ENCODE measurements at places on chromosomes 12 and 14.

GRCh38 chr12:39043424-39043822 is 138.0 kb upstream of the CPNE8 start:
- peaks cover 14% of the 10 kb centered on the region for H3K27me3 ChIP-seq
- DNase-seq, result no peak
- no peaks in the 10 kb centered on the region for H3K36me3 ChIP-seq
- no peak overlapping the region for H3K27ac ChIP-seq

GRCh38 chr12:94997061-94997460 is 6.4 kb downstream of the NDUFA12 start:
- no peak for DNase-seq
- H3K36me3 ChIP-seq, result peaks cover 34% of the 10 kb centered on the region
- no peaks in the 10 kb centered on the region for H3K27me3 ChIP-seq

DNA sequence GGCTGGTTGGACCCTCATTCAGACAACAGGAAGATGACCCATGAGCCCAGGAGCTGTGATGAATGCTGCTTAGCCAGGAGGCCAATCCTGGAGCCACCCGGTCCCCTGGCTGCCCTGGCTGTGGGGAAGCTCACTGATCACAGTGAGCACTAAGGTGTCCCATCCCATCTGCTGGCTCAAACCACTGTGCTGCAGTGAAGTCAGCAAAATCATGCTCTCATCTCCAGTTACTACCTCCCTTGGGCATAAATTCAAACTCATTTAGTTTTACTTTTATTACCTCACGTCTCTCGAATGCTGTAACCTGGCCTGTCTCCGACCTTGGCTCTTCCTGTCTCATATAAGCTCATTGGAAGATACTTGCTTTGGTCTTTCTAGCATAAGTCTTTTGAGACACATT is 112.4 kb downstream of the APAF1 start:
- no peak overlapping the region for H3K27ac ChIP-seq
- no peak for DNase-seq
- no peak overlapping the region for H3K4me3 ChIP-seq
- no peaks in the 10 kb centered on the region for H3K36me3 ChIP-seq

- peak overlapping the region; percentile 13 for H3K4me3 ChIP-seq
- H3K27me3 ChIP-seq, result no peaks in the 10 kb centered on the region
- H3K4me1 ChIP-seq, result no peaks in the 10 kb centered on the region
- DNase-seq, result no peak
- peaks cover 3% of the 10 kb centered on the region for H3K36me3 ChIP-seq
Measured at GRCh38 chr12:92341065-92341668, 195.5 kb upstream of the BTG1 start.

DNA sequence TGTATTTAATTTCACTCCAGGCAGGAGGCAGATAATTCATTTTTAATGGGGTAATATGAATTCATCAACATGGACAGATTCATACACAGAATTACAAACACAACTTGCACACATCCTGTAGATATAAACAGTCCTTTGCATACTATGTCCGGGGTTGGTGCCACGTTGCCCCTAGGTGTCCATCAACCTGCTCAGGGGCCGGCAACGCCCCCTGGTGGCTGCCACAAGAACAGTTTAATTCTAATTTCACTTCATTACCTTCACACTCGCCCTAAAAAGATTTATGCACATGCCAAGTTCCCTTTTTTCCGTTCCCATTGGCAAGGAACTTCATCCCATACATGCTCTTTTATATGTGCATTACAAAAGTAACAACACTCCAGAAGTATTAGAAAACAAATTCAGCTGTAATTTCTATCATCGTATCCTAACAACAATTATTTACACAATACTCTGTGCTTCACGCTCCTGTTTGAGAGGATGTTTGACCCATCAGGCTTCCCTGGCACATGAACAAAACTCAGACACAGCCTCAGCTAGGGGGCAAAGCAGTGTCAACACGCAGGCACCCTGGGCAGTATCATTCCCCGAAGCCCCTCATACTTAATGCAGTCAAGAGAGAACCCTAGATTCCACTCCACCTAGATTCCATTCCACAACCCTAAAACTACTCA is 15.5 kb downstream of the MANSC1 start:
- H3K27me3 ChIP-seq, result peaks cover 31% of the 10 kb centered on the region
- H3K36me3 ChIP-seq, result no peaks in the 10 kb centered on the region
- peak; percentile 49 for DNase-seq
- no peak overlapping the region for H3K27ac ChIP-seq
- H3K4me3 ChIP-seq, result no peak overlapping the region
- H3K4me1 ChIP-seq, result peaks cover 7% of the 10 kb centered on the region

GRCh38 chr14:51726166-51726899 is 74.6 kb downstream of the FRMD6 start:
- no peak overlapping the region for H3K4me3 ChIP-seq
- no peak overlapping the region for H3K27ac ChIP-seq
- DNase-seq, result no peak
- H3K36me3 ChIP-seq, result peaks cover 1% of the 10 kb centered on the region
- peaks cover under 1% of the 10 kb centered on the region for H3K27me3 ChIP-seq

- no peak overlapping the region for H3K27ac ChIP-seq
- DNase-seq, result no peak
- peaks cover 32% of the 10 kb centered on the region for H3K4me1 ChIP-seq
- no peaks in the 10 kb centered on the region for H3K27me3 ChIP-seq
- H3K4me3 ChIP-seq, result no peak overlapping the region
- peaks cover 2% of the 10 kb centered on the region for H3K36me3 ChIP-seq
Measured at GRCh38 chr14:99127651-99128167, 144.3 kb downstream of the BCL11B start.

DNA sequence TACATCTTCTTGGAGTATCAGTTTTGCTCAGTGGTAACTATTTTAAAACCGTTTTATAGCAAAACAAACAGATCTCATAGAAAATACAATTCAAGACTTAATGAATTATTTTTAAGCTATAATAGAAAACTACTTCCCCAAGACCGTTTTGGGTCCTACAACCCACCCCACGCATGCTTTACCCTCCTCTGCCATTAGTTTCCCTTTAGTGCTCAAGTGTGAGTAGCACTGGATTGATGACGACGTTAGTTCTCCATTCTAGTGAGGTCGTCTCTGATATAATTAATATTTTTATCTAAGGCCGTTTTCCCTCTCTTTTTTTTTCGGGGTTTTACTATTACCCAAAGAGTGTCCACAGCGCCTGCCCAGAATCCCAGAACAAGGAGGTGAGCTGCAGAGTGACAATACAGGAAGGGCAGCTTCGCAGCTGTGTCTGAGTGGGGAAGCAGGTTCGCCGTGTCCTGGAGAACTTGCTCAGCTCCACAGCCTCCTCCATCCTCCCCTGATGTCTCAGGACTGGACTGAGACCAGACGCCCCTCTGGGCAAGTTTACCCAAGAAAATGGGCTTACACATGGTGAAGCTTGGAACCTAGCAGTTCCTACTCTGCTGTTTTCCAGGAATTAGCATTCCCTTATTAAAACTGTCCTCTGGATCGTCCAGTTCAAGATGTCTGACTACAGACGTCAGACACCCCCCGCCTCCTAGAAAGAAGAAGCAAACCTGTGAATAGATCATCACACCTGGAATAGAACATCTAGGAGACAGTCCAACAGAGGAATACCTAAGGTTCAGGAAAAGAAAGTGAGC is 31.9 kb upstream of the MON2 start:
- H3K27ac ChIP-seq, result peak overlapping the region; percentile 56
- H3K27me3 ChIP-seq, result peaks cover 71% of the 10 kb centered on the region
- DNase-seq, result no peak
- peaks cover 23% of the 10 kb centered on the region for H3K4me1 ChIP-seq

DNA sequence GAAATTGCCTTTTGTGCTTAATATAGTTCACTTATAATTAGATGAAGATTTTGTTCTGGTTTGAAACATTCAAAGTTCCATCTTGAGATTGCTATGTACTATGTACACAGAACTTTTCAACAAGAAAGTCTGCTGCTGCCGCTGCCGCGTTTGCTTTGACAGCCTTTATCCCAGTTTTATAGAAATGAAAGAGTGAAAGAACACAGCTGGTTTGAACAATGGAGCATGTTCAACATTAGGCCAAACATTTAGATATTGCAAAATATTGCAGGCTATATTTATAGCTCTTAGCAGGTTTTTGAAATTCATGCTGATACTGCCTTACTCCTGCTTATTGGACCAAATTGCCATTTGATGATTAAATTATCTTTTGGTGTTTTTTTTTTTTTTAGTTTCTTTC is 299.8 kb upstream of the PRKD1 start:
- H3K4me1 ChIP-seq, result no peaks in the 10 kb centered on the region
- H3K27me3 ChIP-seq, result no peaks in the 10 kb centered on the region
- no peak for DNase-seq
- no peak overlapping the region for H3K27ac ChIP-seq
- H3K4me3 ChIP-seq, result no peak overlapping the region
- H3K36me3 ChIP-seq, result no peaks in the 10 kb centered on the region

GRCh38 chr12:104672501-104673265 is 215.9 kb downstream of the CHST11 start:
- H3K4me1 ChIP-seq, result peaks cover 58% of the 10 kb centered on the region
- peaks cover 20% of the 10 kb centered on the region for H3K36me3 ChIP-seq
- H3K4me3 ChIP-seq, result no peak overlapping the region
- DNase-seq, result no peak

GRCh38 chr12:18415227-18415626 is 153.9 kb downstream of the PIK3C2G start:
- no peaks in the 10 kb centered on the region for H3K36me3 ChIP-seq
- no peaks in the 10 kb centered on the region for H3K4me1 ChIP-seq
